Placental epithelial cell (primary cell): ENCODE measurements at places on chromosomes 5 and 9. TPM values are rescaled to one million over a fixed set of nuclear protein-coding genes. Genes with fewer than 3 reads are reported as not detected.

Gene CDKN2AIPNL
- 15.7 and 29.9 TPM in 2 replicates for total RNA-seq

Gene PRSS3
- 0.79 and 8.6 TPM in 2 replicates for total RNA-seq

Gene SPATA31D4
- total RNA-seq: not detected in 2 replicates

Gene TNFSF8
- not detected in 2 replicates for total RNA-seq

Gene RNF180
- 0.43 and 1.2 TPM in 2 replicates for total RNA-seq

Gene OTP
- total RNA-seq: not detected in 2 replicates

Gene AQP7
- total RNA-seq: not detected in 2 replicates

Gene ENHO
- total RNA-seq: not detected in 2 replicates

Gene ENG
- total RNA-seq: 4.3 and 7.5 TPM in 2 replicates

Gene ORM1
- not detected in 2 replicates for total RNA-seq

Gene OR4F3
- 0.79 TPM in 1 of 2 replicates, not detected in the other for total RNA-seq

Gene SEMA6A
- total RNA-seq: under 0.01 and 0.39 TPM in 2 replicates

Gene BTNL9
- under 0.01 and 0.11 TPM in 2 replicates for total RNA-seq

Gene HTR1A
- total RNA-seq: not detected in 2 replicates

Gene AFAP1L1
- 5.9 and 9.4 TPM in 2 replicates for total RNA-seq

Gene TMC1
- total RNA-seq: under 0.01 and 0.79 TPM in 2 replicates

Gene SPATA31A3
- not detected in 2 replicates for total RNA-seq

Gene GRXCR2
- total RNA-seq: under 0.01 and 0.43 TPM in 2 replicates

Gene C5orf24
- total RNA-seq: 31.4 and 35.5 TPM in 2 replicates

Gene CFAP77
- not detected in 2 replicates for total RNA-seq

Gene NUTM2F
- not detected in 2 replicates for total RNA-seq

Gene JAKMIP2
- total RNA-seq: not detected in 2 replicates

Gene GPR150
- not detected in 2 replicates for total RNA-seq

Gene CAVIN4
- total RNA-seq: 0.33 and 0.79 TPM in 2 replicates

Gene INSL4
- not detected in 2 replicates for total RNA-seq

Gene DCTN4
- total RNA-seq: 45.1 and 48.8 TPM in 2 replicates

Gene CYLC2
- not detected in 2 replicates for total RNA-seq

Gene C1QTNF2
- 0.11 and 0.39 TPM in 2 replicates for total RNA-seq

Gene WNT8A
- not detected in 2 replicates for total RNA-seq

Gene QSOX2
- total RNA-seq: 4.3 and 10.6 TPM in 2 replicates

Gene SMIM23
- not detected in 2 replicates for total RNA-seq

Gene GAS1
- total RNA-seq: 2.5 and 13.7 TPM in 2 replicates

Gene GABRG2
- total RNA-seq: not detected in 2 replicates

Gene PGM5
- 3.9 and 7.5 TPM in 2 replicates for total RNA-seq

Gene CANX
- total RNA-seq: 438 and 620 TPM in 2 replicates

Gene PDZD2
- total RNA-seq: under 0.01 TPM in 1 of 2 replicates, not detected in the other

Gene SPATA9
- total RNA-seq: 0.22 and 2.0 TPM in 2 replicates

Gene EGFLAM
- 1.4 and 1.6 TPM in 2 replicates for total RNA-seq

Gene PTGDS
- total RNA-seq: 0.76 and 2.0 TPM in 2 replicates

Gene TAS2R1
- under 0.01 and 0.76 TPM in 2 replicates for total RNA-seq

Gene TMOD1
- not detected in 2 replicates for total RNA-seq

Gene MATR3
- 183 and 205 TPM in 2 replicates for total RNA-seq

Gene NR5A1
- not detected in 2 replicates for total RNA-seq

Gene C8G
- 0.98 and 3.9 TPM in 2 replicates for total RNA-seq

Gene NTRK2
- 0.87 and 7.9 TPM in 2 replicates for total RNA-seq
